ENCODE measurements at places on chromosomes 7 and 10.

GRCh38 chr10:2020836-2021235 lies 283.5 kb upstream of the ADARB2 start:
- ATAC-seq, result no peak

- ATAC-seq, result no peak
These were observed 713 bp downstream of the IMMP2L start for GRCh38 chr7:111561654-111561903.

DNA sequence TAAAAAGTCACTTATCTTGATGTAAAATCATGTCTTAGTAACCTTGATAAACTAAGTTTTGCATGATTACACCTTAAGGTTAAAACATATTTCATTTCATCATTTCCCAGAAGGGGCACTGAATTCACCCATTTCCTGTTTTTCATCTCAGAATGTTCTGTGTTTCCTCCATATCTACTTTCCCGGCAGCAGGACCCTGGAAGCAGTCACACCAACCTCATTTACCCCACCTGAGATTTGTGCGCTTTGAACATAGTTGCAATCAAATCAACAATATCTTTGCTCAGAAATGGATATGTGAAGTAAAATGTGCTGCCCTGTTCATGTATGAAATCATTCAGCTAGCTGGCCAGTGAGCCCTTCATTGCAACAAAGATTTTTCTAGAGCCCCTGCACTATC lies 46.8 kb downstream of the IKZF1 start:
- no peak for ATAC-seq

- ATAC-seq, result no peak
These were observed 28.6 kb downstream of the HECW1 start for GRCh38 chr7:43141091-43141490.

- no peak for ATAC-seq
These were observed 42.2 kb downstream of the POLL start for GRCh38 chr10:101545898-101546297.

- ATAC-seq, result no peak
These were observed 15.2 kb upstream of the UBE2D1 start for GRCh38 chr10:58319599-58319998.

DNA sequence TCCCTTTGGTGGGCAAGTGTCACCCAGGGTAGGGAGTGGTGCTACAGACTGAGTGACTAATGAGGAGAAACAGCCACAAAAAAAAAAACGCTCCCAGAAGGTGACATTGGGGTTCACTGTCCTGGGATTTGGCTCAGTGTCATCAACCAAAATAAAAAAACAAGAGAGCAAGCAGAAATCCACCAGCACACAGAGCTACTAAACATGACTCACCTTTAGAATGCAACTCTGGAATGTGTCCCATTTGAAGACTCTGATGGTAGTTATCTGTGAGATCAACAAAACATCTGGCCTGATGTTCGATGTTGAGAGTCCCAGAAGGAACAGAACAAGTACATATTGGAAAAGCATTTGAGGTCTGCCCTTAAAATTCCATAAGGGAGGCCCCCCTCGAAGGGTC lies 200.3 kb upstream of the LYZL2 start:
- no peak for ATAC-seq

DNA sequence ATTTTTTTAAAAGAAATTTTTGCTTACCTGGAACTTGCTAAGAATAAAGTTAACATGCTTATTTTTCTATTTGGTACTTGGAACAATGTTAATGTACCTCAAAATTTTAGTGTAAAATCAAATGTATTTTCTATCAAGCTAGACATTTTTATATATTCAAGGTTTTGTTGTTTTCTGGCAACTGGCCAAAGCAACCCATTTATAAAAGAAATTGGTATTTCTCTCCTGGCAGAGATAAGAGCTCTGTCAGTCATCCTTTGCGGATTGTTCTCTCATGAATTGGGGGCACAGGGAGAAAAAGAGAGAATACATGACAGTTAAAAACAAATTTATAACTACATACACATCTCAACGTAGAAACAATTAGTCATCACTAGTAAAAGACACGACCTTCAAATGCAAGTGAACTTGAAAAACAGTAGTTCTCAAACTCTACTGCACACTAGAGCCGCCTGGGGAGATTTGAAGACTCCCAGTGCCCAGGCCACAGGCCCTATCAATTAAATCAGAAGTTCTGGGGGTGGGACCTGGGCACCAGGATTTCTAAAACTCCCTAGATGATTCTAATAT lies 152.4 kb upstream of the LAMB4 start:
- no peak for ATAC-seq

DNA sequence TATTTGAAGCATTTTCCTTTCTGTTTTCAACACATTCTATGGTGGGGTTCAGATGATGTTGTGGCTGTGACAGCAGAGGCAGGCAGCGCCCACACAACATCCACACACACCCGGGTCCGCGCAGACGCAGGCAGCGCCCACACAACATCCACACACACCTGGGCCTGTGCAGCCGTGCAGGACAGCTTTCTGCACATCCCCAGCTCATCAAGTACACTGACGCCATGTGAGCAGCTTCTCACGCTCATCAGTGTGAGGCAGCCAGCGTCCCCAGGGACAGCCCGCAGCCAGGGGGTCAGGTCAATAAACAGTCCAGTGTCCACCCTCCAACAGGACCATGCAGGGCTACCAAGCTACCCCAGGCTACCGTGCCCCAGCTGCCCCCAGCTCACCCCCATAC lies 272.8 kb upstream of the TCERG1L start:
- no peak for ATAC-seq

DNA sequence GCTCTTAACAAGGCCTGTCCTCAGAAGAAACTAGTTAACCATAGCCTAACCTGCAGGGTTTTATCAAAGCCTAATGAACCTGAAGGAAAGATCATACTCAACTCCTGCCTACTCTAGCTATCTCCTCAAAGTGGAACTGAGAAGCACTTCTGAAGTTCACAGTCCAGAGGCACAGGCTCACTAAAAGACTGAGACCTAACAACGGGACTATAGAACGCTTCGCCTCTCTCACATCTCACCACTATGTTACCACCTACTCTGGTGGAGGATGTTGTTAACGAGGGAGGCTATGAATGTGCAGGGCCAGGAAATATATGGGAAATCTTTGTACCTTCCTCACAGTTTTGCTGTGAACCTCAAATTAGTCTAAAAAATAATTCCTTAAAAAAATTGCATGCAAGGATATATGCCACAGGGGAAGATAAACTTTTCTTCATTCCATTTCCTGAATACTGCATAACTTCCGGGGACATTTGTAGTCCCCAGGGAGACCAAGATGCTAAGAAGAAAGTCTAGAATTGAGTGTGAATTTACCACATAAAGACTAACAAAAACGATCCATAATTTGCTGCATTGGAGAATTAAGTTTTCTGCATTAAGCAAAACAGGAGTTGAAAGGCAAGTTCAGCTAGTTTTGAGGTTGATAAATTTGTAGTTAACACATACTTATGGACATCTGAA lies 21.6 kb downstream of the LIPJ start:
- ATAC-seq, result peak; percentile 89

GRCh38 chr10:118961436-118961835 lies 68.1 kb upstream of the NANOS1 start:
- ATAC-seq, result no peak

GRCh38 chr10:2760736-2761135 lies 306.6 kb upstream of the PFKP start:
- ATAC-seq, result no peak

DNA sequence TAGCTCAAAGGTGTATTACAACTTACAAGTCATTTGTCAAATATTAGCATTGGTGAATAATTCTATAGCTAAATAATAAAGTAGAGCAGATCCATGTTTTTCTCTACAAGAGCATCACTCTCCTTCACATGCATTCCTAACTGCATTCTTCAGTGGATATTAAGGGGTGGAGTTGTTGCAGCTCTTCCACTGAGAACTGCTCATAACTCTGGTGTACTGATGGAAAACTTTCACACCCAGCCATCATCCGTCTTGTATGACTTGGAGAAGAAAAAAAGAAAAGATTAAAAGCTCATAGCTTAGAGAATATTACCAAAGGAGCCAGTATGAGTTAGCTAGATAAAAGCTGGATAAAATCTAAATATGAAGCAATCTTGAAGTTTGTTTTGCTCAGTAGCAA lies 10.2 kb upstream of the FAM13C start:
- no peak for ATAC-seq

GRCh38 chr10:48941427-48942075 lies 1.9 kb upstream of the LRRC18 start:
- ATAC-seq, result no peak

GRCh38 chr10:48491392-48492139 lies 113.3 kb downstream of the ARHGAP22 start:
- no peak for ATAC-seq

DNA sequence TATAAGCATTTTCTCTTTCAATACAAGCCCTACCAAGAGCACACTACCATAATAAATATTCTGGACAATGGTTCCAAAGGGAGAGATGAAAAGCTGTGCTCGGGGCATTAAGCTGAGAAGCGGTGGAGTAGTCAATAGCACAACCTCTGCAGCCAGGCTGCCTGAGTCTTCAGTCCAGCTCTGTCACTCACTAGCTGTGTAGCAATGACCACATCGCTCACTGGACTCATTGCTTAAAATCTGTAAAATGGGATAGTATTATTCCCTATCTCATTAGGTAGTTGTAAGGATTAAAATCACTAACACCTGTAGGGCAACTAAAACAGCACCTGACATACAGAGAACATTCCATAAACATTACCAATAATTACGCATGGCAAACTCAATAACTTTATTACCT lies 199.9 kb upstream of the KLF14 start:
- no peak for ATAC-seq

- no peak for ATAC-seq
These were observed 160.8 kb upstream of the WNT16 start for GRCh38 chr7:121167971-121168370.

- no peak for ATAC-seq
These were observed 217.5 kb downstream of the POLR1F start for GRCh38 chr7:19491371-19491770.

DNA sequence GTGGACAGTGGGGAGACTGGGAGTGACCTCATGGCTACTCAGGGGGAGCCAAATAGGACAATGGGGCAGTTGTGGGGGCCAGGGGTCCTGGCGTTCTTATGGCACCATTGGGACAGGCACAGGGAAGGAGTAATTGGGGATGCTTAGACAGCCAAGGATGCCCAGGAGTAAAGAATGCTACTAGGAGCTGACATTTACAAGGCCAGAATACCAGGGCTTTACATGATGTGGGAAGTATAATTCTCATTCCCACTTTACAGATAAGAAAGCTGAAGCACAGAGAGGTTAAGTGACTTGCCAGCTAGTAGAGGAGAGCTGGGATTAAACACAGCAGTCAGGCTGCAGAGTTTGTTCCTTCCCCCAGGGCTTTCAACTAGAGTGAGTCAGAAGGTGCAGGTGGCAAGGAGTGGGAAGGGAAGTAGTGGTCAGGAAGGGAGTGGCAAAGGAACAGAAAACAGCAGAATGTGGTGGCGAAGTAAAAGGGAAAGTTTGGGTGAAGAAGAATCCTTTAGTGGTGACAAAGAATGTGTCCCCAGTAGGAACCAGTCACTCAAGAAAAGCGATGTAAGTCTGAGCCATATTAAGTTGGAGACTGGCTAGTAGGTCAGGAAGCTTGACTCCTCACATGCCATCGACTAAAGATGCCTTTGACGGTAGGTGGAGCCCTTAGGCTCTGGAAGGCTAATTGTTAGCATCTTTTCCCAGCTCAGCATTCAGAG lies 32.8 kb downstream of the CPVL start:
- peak; percentile 74 for ATAC-seq

GRCh38 chr10:10804061-10804460 lies 213.6 kb upstream of the CELF2 start:
- ATAC-seq, result no peak

All from stimulated activated memory B cell treated with anti-CD40 and anti-IgM and Interleukin-4, amounts not matched to agents 10 μg/mL and 1 μg/mL and 100 μg/mL, for 72 hours (primary cell).